ENCODE measurements at places on chromosomes 3 and 15. TPM values are rescaled to one million over a fixed set of nuclear protein-coding genes. Genes with fewer than 3 reads are reported as not detected.

The MFN1 gene
- total RNA-seq, result 61.0 TPM

The PCCB gene
- total RNA-seq, result 31.3 TPM

The ZPLD1 gene
- not detected for total RNA-seq

The MAGEL2 gene
- 0.33 TPM for total RNA-seq

The LRRN1 gene
- total RNA-seq, result 0.32 TPM

The ANKUB1 gene
- total RNA-seq, result not detected

DNA sequence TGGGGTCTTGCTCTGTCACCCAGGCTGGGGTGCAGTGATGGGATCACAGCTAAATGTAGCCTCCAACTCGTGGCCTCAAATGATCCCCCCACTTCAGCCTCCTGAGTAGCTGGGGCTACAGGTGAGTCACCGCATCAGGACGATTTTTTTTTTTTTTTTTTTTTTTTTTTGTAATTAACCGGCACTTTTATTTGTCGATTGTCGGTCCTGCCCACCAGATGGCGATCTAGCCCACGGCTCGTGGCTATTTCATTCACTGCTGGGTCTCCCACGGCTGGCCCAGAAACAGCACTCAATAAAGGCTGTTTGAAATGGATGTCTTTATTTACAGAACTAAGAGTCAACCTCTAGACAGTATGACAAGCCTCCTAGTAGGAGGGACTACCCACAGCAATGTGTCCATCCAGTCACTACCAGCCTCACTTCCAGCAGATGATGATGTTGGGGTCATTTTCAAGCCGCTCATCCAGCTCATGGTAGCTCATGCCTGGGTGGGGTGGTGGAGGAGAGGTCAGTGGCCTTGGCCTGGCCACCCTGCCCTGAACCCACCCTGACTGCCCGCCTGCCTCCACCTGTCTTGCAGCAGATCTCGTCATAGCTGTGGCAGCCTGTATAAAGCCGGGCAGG is 1.8 kb upstream of the ZMYND10 start:
- no peak for DNase-seq

- DNase-seq, result no peak
These were observed 465.1 kb downstream of the MAGI1 start for GRCh38 chr3:65573548-65574116.

DNA sequence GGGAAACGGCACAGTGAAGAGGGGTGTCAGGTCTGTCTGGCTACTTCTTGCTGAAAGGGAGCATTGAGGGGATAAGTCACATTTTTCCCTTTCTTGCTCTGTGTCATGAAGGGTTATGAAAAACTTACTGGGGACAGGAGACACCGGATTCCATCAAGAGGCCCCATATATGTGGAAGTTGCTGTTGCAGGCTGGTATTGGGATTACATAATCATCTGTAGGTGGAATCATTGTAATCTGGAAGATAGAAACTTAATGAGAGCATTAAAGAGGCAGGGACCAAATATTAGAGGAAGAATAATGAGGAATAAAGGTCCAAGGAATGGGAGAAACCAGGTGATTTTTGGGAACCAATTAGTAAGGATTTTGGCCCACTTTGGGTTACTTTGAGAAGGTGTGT is 4.2 kb upstream of the TCAIM start:
- DNase-seq, result no peak

DNA sequence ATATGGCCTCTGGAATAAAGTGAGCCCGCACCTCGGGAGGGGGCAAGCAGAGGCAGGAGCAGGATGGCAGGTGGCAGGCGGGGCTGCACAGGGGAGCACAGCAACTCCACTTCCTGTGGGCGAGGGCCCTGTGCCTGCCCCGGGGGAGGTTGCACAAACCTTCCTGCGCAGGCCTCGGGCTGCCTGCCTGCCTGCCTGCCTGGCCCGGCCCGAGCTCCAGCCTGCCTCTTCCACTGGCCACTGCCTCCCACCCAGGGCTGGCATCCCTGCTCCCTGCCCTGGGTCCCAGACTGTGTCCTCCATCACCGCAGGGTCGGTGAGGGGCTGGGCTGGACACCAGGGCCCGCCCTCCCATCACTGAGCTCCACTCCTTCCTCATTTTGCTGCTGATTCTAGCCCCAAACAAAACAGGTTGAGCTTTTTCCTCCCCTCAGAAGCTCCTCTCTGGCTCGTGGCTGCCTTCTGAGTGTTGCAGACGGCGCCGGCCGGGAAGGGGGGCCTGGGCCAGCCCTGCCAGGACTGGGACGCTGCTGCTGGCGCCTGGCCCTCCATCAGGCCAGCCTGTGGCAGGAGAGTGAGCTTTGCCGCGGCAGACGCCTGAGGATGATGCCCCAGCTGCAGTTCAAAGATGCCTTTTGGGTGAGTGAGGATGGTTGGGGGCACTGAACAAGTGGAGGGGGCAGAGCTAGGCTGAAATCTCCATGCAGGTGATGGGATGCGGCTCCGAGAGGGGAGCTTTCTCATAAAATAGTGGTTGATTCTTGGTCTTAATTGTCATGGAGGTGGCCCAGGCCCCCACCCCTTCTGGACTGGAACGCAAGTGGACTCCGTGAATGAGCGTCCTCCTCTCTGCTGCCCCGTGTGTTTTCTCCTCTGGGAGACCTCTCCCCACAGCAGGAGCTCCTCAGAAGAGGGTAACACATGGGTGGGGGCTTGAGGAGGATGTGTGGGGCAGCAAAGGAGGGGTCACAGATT is at the start of gene PSTPIP1:
Gene PSTPIP1, plus strand, starts transcription at position 156 of the 975 bp plus-strand sequence. Its CDS starts 448 bp downstream, at position 604.
- DNase-seq, result peak; percentile 42

GRCh38 chr3:178437236-178437635 is 99.0 kb upstream of the KCNMB2 start:
- DNase-seq, result no peak

DNA sequence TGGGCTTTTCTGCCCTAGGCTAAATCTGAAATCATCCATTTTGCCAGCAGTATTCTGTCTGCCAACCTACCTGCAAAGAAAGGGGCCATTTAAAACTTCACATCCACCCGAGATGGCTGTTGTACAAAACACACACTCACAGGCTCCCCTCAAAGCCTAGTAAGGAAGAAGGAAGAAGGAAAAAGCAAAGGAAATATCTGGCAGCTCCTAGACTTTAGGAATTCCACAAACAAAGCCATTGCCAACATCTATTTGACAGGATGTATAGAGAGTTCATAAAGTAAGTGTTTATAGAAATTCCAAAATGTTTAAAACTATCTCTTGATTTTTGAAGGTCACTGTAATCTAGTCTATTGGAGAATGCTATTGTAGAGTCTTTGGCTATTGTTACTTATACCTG is 91.9 kb upstream of the THBS1 start:
- no peak for DNase-seq

DNA sequence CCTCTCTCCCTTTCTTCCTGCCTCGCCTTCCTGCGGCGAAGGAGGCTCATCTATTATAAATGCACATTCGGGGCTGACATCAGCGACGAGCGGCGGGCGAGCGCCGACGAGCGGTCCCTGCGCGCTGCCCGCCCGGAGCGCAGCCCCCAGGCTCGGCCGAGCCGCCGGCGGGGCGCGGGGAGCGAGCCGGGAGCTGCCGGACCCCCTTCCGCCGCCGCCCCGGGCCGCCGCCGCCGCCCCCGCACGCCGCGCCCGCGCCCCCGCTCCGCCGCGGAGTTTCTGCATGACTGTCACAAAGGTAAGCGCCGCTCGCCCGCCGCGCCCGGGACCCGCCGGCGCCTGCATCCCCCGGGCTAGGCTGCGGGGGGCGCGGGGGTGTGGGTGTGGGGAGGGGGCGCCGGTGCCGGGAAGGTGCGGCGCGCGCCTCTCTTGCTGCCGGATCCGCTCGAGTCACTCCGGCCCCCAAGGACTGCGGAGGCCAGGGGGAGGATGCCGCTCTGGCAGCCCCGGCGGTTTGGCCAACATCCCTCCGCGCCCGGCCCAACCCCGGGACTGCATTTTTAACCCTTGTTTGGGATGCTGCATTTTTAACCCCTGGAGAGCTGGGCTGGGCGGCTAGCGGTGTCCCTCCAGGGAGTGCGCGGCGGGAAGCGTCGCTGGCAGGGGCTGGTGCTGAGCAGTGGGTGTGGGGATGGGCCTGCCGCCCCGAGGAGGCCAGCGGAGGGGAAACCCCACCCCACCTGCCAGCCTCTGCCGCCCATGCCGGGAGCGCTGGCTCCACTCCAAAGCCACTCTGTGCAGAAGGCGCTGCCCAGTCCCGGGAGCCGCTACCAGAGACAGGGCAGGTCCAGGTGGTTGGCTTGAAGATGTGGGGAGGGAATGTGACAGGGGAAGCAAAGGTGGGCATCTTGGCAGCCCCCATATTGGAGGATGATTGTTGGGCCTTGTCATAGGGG is at the start of gene CORO2B:
Gene CORO2B, plus strand, starts transcription at position 14 of the 956 bp plus-strand sequence. Its CDS starts 270 bp downstream, at position 284.
- no peak for DNase-seq

GRCh38 chr3:1955750-1956149 is 142.9 kb upstream of the CNTN4 start:
- no peak for DNase-seq

GRCh38 chr3:18284716-18285115 is 140.4 kb downstream of the SATB1 start:
- DNase-seq, result no peak

DNA sequence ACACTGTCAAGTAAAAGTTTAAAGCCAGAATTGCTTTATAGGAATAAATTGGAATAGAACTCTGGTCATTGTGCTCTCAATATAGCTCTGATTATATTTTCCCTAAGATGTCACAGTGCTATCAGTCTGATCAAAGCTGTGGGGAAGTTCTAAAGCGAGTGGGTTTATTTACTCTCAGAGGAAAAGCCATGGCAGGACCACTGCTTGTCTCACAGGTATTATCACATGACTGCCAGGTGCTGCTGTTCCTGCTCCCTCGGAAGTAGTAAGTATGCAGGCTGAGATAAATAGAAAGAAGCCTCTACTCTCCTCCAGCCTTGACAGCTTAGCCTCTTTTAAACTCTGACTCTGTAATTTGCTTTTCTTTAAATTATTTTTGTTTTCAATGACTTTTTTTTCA is 49.1 kb upstream of the UTS2B start:
- no peak for DNase-seq

GRCh38 chr3:12932347-12932746 is 91.0 kb upstream of the RPL32 start:
- no peak for DNase-seq

DNA sequence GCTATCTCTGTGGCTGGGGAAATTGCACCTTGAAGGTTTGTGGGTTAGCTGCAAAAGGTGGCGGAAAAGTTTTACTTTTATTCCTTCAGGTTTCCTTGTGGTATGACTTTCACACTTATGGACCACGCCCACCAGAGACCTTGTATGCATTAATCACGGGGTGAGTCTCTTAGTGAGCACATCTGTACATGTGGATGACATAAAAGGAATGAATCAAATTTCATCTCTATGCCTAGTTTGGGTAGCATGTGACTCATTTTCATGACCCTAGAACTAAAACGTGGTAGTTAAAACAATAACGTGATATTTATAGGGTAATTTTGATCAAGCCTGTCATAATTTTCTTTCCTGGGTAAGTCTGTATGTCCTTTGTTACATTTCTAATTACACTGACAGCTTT is 141.7 kb downstream of the PDCD6IP start:
- no peak for DNase-seq

DNA sequence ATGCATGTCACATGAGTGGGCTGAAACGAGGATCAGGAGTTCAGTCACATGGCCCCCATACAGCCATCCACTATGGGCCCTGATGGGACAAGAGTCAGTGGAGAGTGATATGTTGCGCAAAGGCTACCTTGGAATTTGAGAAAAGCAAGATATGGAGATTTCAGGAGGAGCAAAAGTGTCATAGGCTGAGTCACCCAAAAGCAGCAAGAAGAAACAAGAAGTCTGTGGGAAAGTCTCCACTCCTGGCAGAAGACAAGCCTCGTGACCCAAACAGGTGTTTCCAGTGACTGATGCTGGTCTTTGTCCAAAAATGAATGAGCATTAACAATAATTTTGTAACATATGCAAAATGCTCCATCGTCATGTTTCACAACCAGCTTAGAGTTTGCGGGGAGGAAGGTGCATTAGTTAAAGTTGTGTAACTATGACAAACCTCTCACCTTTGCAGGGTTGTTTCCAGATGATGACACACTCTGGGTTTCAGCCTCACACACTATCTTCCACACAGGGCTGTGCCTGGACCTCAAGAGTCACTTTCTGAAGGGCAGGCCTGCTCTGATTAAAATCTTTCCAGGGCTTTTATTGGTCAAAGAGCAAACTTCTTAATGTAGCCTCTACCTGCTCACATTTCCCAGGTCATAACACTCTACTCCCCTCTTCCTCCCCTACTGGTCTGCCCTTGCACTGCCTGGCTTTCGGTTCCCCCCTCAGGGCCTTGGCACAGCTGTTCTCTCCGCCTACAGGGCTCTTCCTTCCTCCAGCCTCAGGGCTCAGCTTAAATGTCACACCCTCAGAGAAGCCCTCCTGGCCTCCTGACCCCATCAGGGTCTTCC is 3.9 kb upstream of the DNASE1L3 start:
- DNase-seq, result peak; percentile 54

GRCh38 chr3:109149078-109149477 is 12.6 kb downstream of the C3orf85 start:
- DNase-seq, result no peak

DNA sequence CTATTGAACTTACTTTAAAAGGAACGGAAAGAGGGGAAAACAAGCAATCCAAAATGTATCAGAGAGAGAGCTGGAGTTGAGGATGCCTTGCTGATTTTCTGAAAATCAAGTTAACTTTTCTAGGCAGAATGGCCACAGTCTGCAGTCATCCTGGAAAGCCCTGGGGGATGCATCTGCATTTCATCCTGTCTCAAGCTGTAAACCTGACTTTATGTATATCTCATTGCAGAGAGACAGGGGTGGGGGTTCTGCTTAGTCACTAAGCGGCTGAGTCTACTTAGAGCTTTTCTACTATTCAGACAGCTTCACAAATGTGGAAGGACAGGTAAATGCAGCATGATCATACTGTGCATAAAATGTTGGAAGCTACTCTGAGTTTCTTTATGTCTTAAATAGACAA is 41.4 kb downstream of the MRPS25 start:
- no peak for DNase-seq

GRCh38 chr3:49157289-49157688 is 8.8 kb downstream of the CCDC71 start:
- no peak for DNase-seq

GRCh38 chr3:4972652-4973643 is 6.3 kb upstream of the BHLHE40 start:
- no peak for DNase-seq

DNA sequence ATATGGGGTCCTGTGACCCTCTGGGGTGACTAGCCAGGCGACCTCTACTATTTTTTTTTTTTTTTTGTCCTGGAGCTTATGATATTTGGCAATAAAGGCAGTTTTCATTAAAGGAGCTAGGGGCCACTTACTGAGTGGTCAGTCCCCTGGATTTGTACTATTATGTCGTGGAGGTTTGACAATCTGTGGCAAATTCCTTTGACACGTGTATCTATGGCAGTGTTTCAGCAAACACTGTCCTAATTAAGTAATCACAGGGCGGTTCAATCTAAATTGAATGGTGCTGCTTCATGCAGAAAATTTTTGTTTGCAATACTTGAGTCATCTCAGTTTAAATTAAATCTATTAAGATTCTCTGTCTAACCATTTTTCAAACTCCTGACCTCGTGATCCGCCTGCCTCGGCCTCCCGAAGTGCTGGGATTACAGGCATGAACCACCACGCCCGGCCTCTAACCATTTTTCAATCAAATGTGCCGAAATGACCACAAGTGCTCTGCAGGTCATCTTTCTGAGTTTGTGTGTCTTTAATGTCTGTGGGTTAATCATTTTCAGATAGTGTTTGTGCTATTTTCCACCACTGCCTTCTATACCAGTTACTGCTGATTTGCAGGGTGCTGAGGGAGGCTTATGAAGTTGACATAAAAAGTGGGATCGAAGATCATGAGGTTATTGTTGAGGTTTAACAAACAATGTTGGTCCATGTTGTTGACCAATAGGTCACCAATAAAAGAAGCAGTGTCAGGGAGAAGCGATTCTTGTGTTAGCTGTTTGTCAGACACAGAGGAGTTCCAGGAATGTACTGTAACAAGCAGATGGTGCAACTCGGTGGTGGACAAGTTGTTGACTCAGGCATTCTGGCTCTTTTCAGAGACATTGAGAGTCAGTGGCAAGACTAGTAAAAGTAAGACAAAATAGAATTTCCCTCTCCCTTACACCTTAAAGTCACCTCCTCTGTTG is 18.6 kb upstream of the SLC2A2 start:
- DNase-seq, result no peak

Measured in breast epithelium (tissue), 4 donors.